Amniotic stem cell (primary cell): ENCODE measurements at places on chromosomes 3 and 15.
A peak's percentile ranks its signal among the peaks of the same experiment; 100 is the strongest.

GRCh38 chr3:166367947-166368533, 530.8 kb upstream of the BCHE start:
- no peak for DNase-seq

GRCh38 chr15:82263350-82263749, 732 bp downstream of the SAXO2 start:
- no peak for DNase-seq

GRCh38 chr15:69606144-69606543, 153.5 kb downstream of the RPLP1 start:
- DNase-seq = no peak

DNA sequence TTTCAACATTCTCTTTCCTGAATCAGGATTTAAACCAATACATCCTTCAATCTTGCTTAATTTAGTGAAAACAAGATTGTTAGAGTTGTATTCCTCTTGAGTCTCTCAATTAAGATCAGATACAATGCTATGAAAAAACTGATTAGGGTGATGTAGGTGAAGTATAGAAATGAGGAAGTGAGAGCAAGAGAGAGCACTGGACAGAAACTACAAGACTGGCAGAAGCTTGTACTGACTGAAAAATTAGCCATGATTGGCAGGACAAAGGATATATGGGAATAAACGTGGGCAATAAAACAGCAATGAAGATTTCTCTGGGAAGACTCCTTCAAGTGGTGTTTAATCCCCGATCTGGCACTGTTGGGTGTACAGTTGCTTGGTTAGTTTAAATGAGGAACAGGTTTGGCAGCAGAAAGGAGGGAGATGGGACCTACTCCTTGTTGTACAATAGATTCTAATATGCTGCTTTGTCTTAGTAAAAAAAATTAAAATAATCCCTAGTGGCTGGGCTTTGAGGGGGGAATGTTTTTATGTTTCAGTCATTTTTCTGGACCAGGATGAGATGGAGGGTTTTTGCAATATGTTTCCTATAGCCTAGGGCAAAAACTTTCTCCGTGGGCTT, 252.7 kb downstream of the SLC9A9 start:
- DNase-seq = no peak

- peak; percentile 30 for DNase-seq
These were observed 14.1 kb downstream of the RNF123 start for GRCh38 chr3:49703443-49703927.

DNA sequence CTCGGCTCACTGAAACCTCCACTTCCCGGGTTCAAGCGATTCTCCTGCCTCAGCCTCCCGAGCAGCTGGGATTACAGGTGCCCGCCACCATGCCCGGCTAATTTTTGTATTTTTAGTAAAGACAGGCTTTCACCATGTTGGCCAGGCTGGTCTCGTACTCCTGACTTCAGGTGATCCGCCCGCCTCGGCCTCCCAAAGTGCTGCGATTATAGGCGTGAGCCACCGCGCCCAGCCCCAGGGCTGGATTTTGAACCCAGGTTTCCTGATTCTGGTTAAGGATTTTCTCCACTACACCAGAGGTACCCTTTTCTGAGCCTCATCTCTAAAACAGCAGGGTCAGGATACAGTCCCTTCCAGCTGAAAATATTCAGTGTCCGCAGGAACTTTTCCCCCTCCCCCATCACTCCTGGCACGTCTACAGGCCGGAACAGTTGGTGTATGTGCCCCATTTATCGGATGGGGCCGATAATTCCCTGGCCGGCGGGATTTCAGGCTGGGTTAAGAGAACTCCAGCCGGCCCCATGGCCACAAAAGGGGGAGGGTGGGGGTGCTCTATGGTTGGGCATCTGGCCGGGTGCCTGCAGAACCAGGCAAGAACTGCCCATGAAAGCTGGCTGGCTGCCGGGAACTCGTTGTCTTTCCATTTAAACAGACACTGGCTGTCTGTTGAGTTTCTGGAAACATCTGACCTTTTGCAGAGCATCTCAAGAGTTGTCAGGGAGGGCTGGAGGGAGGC, 26.8 kb upstream of the SEMA4B start:
- DNase-seq = no peak

- no peak for DNase-seq
These were observed 45.5 kb downstream of the CTNNB1 start for GRCh38 chr3:41244620-41245336.

DNA sequence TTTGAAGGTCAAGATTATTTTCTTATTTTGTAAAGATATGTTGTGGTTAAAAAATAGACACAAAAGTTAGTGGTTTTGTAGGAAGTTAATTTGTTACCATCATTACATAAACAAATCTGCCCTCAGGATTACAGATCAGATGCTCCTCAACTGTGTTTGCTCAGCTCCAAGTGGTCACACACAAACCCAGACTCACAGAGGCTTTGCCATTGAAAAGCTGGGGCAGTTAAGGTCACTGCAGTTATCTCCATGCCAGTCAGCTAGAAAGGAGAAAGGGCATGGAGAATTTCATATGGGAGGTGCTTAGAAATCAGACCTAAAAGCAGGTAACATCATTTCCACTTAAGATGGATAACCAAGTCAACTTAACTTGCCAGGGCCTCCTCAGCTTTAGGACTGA, 825.7 kb upstream of the GBE1 start:
- DNase-seq = no peak

GRCh38 chr15:90465930-90466567, 63.7 kb upstream of the CRTC3 start:
- no peak for DNase-seq

DNA sequence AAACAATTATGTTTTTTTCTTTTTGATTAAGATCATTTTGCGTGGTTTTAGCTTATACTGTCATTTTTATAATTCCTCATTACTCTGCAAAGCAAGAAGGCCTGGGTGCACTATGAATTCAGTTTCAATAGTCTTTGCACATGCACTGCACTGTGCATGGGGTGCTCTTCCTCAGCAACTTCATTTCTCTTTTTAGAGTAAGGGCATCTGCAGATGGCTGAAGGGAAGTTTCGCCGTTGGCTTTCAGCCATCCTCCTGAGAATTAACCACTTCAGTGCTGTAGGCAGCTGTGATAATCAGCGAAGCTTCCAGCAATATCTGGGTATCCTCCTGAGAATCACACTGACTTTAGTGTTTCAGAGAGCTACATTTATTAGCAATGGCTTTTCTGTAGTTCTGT, 284.8 kb downstream of the GBE1 start:
- no peak for DNase-seq

- DNase-seq = no peak
These were observed 208.7 kb upstream of the LRIG1 start for GRCh38 chr3:66709532-66709931.

- DNase-seq = no peak
These were observed 37.0 kb upstream of the GCSAM start for GRCh38 chr3:112170046-112170445.

- no peak for DNase-seq
These were observed 79.7 kb downstream of the TMEM266 start for GRCh38 chr15:76139368-76140073.

DNA sequence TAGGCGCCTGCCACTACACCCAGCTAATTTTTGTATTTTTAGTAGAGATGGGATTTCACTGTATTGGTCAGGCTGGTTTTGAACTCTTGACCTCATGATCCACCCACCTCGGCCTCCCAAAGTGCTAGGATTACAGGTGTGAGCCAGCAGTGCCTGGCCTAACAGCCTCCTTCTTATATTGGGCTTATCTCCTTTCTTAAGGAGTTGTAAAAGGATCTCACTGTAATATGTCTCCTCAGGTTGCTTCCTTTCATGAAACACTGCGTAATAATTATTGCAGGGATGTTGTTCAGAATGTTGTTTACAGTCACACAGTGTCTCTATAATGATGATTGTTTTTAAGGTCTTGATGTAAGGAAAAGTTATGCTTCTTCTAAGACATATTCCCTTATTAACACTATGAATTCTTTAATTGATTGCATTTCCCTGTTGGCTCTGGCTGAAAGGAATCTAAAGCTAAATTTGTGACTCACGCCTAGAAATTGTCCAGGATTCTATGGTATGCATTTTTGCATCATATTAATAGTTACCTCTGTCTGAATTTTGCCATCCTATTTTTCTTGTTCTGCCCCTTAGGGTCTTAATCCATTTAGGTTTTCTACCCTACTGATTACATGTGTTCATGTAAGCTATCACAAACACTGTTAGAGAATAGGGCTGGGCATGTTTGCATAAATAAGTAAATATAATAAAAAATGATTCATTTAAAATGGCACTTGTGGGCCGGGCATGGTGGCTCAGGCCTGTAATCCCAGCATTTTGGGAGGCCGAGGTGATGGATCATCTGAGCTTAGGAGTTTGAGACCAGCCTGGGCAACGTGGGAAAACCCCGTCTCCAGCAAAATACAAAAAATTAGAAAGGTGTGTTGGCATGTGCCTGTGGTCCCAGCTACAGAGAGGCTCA, 24.5 kb upstream of the RNF111 start:
- DNase-seq = no peak

- no peak for DNase-seq
These were observed 186.5 kb downstream of the TUSC7 start for GRCh38 chr3:116896116-116896515.

DNA sequence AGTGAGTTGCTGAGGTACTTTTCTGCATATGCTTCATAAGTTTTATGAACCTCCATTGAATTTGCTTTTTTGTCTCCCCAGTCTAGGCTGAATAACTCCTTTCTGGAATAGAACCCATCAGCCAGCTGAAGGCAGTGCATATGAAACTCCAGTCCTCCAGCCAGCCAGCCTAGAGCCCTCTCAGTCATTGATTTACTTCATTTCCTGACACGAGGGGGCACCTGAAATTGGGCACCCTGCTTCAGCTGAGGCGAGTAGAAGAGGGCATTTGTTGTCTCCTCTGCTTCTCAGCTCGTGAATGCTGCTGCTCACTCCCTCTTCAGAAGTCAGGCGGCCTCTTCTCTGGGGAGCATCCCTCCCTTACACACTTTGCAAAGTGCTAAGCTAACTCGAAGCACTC, 32.5 kb downstream of the CHST2 start:
- DNase-seq = no peak

DNA sequence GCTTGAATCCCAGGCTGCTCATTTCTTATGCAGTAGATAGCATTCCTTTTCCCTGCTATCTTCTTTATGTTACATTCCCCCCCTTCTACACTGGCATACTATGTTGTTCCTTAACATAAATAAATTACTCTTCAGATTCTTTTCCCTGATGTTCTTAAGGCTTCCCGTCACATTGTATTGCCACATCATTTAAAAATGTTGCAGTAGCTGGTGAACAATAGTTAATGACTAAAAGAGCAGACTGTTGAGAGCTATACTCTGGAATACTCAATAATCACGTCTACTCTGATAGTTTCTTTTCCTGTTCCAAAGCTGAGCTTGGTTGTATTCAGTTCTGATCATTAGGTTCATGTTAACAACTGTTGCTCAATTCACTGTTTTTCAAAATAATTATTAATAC, 219.9 kb downstream of the CHST2 start:
- no peak for DNase-seq
